Karpas-422 (cell line): ENCODE measurements at places on chromosomes 3 and 15.

DNA sequence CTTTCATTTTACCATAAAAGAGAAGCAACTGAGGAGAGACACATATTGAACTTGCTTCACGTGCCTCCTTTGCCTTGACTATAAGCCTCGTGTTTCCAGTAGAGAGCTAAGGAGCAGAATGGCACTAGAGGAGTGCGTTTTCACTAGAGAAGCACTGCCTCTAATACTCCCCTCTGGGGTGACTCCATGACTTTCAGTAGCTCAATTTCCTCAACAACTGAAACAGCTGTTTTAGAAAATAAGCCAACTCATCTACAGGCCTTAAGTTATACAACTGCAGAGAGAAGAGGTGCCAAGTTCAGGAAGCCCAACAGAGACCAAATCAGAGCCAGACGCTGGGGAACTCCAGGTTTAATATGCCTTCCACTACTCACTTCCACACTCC is 1.9 kb downstream of the UBP1 start:
- peak; percentile 67 for DNase-seq

GRCh38 chr3:117898722-117899522 is 1135.7 kb downstream of the IGSF11 start:
- DNase-seq, result peak; percentile 78

DNA sequence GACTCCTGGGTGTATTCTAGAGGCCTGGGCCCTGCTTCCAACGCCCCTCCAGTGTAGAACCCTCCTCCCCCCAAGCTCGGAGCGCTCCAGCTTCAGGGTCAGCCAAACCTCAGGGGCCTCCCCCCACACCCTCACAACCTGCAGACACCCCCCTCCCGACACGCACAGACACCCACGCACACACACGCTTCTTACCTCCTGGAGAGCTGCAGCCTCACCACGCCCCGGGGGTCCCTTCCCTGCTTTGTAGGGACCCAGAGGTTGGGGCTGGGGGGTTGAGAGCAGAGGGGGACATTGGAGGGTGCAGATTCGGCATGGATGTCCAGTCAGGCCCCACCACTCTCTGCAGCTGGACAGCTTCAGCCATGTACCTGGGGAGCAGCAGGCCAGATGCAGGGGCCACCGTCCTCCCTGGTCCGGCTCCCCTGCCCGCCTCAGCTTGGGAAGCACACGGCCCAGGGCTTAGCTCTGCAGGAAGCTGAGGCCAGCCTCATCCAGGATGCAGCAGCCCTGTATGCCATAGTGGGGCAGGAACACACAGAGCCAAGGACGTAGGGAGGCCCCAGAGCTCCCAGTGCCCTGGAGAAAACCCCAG is 13.0 kb downstream of the ZDHHC19 start:
- no peak for DNase-seq

DNA sequence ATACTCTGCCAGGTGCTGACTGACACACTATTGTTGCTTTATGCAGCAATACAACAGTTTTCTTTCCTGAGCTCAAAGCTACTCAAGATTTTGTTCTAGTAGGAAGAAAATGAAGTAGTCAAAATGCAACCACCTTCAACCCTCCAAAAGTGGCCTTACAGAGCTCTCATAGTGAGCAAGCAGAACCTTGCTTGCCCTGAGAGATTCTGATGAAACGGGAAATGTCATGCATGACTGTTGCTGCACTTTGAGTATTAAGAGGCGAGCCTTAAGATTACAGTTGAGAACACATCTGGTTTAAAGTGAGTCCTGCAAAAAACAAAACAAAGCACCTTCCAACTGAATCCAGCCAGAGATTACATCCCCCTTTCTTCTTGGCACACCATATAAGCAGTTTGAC is 29.7 kb downstream of the MINDY4B start:
- DNase-seq, result no peak

DNA sequence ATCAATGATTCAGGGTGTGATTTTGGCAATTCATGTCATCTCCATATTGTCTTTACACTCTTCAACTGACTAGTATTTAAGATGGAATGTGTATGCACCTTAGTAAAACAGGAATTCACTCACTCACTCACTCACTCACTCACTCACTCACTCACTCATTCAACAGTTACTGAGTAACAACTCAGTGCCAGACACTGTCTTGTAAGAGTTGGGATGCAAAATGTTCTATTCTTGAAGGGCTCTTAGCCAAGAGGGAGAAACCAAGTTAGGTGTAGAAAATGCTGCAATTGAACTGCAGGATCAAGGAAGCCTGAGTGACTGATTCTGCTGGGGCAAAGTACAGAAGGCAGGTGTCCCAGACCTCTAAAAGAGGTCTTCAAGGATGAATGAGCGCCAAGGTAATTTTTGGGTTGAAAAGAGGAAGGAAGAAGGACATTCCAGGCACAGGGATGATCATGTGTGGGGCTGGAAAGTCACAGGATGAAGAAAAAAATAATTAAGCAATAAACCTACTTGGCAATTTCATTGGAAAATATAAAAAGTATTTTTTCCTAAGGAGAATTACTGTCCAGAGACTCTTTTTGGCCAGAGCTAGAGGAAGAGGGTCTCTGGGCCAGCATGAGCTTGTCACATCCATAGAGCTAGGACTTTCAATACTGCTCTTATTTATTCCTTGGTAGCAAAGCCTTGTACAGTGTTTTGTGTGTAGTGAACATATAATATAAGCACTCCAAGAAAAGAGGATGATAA is 58.9 kb upstream of the ETV5 start:
- DNase-seq, result no peak

DNA sequence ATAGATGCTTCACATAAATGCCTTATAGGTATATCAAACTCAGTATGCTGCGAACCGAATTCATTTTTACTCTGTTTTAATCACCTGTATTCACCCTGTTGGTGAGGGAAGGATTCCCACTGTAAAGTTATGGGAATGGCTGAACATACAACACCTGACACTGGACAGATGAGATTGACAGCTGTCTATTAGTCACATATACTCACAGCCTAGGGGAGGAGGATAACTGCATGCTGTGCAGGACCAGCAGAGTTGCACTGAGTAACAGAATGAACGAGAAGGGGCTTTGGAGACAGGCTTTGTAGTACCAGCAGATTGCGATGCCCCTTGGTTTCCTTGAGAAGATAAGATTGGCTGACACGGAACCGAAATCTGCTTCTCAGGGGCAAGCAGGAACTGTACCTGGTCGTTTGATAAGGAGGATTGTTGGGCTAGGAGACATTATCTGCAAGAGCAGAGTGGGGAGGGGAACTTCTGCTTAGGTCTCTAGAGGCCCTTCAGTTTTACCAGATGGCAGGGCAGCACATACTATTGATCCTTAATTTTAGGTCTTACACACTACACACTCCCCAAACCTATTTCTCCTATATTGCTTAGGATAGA is 43.5 kb upstream of the SLC22A13 start:
- DNase-seq, result no peak

DNA sequence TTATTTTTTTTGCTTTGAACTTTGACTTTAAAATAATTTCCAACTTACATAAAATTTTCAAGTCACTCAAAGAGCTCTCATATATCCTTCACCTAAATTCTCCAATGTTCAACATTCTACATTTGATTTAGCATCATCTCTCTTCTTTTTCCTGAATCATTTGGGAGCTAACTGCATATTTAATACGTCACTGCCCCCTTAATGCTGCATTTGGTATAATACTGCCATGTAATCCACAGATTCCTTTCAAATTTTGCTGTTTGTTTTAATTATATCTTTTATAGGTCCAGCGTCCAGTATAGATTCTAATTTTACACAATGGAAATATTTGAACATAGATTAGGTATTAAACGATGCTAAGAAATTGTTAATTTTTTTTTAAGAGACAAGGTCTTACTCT is 2.3 kb upstream of the EIF2AK4 start:
- DNase-seq, result no peak
